ENCODE measurements at places on chromosomes 3 and 15.

- DNase-seq = no peak
These were observed 148.9 kb upstream of the GBE1 start for GRCh38 chr3:81910244-81910852.

DNA sequence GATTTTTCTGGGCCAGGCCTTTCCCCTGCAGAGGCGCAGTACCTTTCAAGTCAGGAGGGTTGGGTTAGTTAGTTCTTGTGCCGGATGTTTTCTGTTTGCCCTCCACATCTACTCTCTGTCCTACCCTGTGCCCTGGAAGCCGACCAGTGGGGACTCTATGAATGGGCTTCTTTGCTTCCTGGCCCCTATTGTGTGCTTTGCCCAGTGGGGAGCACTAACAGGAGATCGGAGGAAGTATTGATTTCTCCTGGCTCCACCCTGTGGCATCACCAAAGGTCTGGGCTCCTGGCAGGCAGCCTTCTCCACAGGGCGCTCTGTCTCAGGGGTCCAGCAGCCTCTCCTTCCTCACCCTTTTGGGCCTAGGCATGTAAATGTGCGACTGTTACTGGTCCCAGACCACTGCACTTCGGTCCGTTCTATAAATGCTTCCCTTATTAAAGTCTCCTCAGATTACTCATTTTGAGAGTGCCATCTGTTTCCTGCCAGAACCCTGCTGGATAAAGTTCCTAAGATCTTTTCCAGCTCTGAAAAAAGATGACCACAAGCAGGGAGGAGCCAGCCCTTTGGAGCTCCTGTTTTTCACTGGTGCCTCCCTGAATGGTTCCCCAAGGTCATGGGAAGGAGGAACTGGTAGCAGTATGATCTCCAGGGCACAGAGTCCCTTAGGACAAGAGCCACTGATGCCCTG lies 44.5 kb downstream of the CTDSPL start:
- DNase-seq = no peak

DNA sequence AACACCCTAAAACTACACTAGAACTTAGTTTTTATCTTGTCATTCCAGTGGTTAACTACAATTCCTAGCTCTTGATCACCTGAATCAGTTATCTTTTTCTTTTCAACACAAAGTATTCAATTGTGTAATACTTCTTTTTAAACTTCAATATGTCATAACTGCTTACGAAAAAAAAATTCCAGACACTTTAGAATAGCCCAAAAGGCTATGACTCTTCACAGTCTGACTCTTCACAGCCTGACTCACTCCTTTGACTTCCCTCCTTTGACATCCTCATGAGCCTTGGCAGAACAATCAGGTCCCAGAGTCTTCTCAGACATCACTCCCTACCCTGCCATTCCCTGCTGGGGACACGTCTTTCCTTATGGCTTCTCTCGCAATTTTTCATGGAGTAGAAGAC lies 727.1 kb downstream of the ROBO1 start:
- no peak for DNase-seq

DNA sequence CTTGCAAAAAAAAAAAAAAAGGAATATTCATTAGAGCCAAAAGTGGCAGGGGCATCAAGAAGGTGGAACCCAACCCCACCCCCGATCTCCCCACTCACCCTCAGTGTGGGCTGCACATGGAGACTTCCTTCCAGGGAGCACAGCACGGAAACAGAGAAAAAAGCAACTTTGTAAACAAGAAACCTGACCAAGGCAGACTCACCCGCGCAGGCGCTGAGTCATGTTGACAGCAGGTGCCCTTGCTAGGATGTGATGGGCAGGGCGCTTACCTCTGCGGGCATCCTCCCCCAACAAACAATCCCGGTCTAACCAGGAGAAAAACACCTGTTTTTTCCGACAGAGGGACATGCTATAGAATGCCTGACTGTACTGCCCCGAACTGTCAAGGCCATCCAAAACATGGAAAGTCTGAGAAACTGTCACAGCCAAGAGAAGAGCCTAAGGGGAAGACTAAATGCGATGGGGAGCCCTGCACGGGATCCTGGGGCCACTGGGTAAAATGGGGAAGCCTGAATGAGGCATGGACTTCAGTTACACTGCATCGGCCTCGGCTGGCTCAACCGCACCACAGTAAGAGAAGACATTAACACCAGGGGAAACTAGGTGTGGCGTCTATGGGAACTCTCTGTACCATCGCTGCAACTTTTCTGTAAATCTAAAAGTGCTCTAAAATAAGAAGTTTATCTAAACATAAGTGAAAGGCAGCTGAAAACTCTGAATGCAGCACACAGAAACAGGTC lies 66.7 kb upstream of the GATA2 start:
- DNase-seq = no peak

DNA sequence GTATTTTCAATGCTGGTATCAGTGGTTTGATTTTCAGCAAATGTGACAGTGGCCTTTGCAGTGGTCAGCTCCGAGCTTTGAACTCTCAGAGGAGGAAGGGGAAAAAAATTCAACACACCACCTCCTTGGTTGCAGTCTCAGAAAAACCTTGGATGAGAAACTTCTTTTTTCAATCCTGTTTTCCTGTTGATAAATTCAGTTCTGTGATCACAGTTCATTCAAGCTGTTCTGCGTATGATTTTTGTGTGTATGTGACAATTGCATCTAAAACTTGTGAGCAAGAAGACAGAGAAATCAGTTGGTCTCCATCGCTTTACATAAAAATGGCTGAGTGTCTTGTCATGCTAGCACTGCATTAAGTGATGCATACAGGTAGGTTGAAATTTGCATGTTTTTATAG lies 19.2 kb downstream of the ZBTB38 start:
- DNase-seq = no peak

GRCh38 chr15:59170295-59171066 lies 36.2 kb upstream of the LDHAL6B start:
- DNase-seq = no peak

DNA sequence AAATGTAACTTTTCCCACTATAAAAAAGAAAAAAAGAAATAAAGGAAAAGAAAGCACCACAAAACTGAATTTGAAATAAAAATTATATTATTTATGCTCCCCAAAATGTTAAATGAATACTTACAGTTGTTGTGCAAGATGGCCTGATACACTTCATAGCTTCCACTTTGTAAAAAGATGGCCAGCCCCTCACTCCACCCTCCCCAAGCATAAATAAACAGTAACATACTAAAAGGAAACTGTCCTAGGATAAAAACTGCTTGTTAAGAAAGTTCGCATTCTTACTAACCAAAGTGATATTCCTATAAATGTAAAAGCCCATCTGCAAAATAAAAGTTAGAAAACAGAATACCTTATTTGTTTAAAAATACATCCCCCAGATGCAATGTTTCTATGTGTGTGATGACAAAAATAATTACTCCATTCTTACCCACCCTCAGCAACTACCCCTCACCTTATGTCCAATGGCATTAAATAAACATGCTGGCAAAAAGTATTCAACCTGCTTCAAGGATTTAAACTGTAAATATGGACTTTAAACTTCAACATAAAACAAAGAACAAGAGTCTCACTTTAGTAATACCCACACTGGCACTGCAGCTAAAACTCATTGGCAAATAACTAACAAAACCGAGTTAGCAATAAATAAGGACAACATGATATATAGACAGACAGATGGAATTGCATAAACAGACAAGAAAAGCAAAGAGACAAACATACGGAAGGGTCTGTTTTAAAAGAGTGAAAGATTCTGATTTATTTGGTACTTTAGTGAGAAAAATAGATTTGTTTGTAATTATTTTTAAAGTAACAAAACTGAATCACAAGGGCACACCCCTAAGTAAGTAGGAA lies 47.7 kb downstream of the ZBTB20 start:
- no peak for DNase-seq

GRCh38 chr15:69107025-69107620 lies 53.3 kb upstream of the GLCE start:
- DNase-seq = no peak

- DNase-seq = no peak
These were observed 15.8 kb downstream of the HDC start for GRCh38 chr15:50249704-50250103.

DNA sequence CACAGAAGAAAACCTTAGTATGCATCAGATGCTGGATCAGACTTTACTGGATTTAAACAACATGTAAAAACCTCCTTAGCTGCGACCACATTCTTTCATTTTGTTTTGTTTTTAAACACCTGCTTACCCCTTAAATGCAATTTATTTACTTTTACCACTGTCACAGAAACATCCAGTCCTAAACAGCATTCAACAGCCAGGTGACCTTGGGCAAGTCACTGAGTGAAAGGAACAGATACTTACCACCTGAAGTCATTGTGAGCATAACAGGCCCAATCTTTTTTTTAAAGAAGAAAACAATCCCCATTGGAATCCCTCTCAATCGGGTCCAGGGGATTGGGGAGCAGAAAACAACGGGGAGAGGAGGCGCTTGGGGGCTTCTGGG lies 390 bp downstream of the STARD5 start:
- no peak for DNase-seq

- no peak for DNase-seq
These were observed 3.6 kb upstream of the SMAD6 start for GRCh38 chr15:66698318-66698961.

GRCh38 chr15:52609593-52609992 lies 40.8 kb upstream of the ARPP19 start:
- DNase-seq = no peak

DNA sequence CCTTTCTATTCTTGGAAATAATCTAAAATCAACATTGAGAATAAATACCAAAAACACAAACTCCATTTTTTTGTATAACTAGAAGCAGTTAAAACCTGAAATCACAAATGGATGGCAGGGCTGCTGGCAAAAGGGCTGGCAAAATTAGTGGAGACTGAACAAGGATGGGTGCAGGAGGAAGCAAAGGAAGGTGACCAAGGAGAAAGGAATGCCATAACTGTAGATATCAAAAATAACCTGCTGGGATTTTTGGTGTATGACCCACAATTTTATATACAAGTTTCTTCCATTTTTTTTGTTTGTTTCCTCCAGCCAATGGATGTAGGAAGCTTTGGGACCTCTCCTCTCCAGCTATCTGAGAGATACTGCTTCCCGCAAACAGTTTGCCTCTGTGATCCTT lies 12.7 kb downstream of the CFAP44 start:
- DNase-seq = no peak

- no peak for DNase-seq
These were observed 122.5 kb upstream of the SNRPN start for GRCh38 chr15:24832282-24832681.

GRCh38 chr15:78338781-78339180 lies 1.4 kb upstream of the CRABP1 start:
- DNase-seq = no peak

- no peak for DNase-seq
These were observed 9.7 kb upstream of the CMTM7 start for GRCh38 chr3:32381922-32382321.

All from activated CD8-positive, alpha-beta memory T cell treated with anti-CD3 and anti-CD28 coated beads for 1 hour (primary cell).